Hypothalamus (tissue), 51 donors: ENCODE measurements at places on chromosomes 12 and 14.

DNA sequence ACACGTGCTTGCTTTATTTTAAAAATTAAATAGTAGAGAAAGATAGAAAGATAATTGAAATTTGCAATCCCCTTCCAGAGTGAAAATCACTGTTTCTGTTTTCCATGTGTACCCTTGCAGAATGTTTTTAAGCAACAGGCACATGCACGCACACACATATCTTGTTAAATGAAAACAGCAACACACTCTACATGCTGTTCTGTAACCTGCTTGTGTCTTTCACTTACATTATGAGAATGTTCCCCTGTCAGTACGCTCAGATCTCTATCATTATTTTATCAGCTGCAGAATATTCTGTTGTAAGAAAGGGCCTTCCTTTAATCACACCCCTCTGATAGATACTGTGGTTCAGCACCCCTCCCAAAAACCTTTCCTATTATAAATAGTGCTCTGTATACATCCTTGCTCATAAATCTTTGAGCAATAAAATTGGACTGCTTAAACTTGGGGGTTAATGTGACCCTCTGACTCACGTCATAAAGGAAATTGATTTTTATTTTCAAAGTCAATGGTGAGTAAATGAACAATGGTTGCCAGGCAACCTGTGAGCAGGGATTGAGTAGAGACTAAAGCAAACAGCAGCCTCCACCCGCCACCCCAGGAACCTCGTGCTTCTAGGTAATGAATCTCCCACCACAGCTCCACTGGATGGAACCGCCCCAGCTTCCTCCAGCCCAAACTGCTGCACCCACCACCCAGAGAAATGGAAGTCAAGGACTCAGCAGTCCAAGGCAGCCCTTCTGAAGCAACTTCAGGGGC lies 31.9 kb upstream of the CHGA start:
- no peak for DNase-seq

- no peak for DNase-seq
Measured at GRCh38 chr14:57987596-57988300, 121.9 kb upstream of the SLC35F4 start.

DNA sequence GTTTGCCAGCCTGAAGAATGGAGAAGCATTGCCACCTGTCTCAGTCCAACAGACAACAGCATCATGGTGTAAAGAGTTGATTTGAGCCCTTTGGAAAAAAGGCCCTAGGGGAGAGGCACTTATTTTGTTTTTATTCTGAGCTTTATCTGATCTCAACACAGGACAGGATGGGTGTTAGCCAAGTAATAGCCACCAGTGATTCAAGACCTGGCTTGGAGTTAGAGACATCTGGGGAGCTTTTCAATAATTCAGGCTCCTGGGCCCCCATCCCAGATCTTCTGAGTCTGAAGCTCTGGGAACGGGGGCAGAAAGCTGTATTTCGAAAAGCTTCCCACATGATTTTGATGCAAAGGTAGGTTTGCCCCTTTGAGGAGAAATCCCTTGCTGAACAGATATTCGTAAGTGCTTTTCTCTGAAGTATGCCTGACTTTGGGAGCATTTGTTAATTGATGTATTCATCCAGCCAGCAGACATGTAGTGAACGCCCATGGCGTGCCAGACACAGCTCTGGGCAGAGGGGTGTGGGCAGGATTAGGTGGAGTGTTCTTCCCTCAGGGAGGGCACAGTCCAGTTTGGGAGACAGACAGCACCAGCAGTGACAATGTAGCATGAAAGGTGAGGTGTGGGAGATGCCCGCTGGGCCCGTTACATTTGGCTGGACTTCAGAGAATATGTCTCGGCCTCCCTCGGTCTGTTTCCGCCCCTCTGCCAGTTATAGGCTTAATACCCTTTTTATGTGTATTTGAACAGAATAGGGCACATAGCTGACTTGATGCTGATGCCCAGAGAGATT lies 72.5 kb downstream of the TSPAN9 start:
- no peak for DNase-seq

- DNase-seq, result no peak
Measured at GRCh38 chr14:70856851-70857495, 47.7 kb upstream of the MAP3K9 start.

DNA sequence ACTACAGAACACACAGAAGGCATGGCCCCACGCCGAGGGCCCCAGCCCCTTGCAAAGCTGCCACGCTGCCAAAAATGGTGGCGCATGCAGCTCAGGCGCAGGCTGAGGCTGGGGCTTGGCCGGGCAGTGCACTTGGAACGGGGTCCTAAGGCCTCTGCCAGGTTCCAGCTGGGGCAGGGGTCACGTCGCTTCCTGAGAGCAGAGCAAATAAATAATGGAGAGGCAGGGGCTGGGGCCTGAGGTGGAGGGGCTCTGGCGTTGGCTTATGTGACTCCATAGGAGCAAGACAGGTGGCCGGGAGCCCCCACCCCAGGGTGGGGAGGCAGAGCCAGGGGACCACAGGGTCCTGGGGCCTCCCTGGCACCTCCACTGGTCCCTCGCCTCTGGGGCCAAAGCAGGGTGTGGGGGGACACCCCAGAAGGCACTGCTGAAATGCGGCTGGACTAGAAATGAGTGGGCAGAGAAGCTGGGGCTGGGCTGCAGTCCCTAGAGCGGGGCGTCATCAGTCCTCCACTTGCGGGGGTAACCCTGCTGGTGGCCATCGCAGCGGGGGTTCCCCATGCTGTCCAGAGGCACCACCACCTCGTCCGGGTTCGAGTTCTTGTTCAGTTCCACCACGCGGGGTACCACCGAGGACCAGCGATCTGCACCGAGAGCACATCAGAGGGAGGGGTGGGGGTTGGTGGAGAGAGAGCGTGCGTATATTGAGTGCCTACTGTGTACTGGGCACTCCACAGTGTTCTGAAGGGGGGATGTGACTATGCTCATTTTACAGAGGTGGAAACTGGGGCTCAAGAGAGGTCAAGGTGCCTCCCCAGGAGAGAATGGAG lies 49.8 kb downstream of the TRPV4 start:
- DNase-seq, result no peak

- DNase-seq, result no peak
Measured at GRCh38 chr14:69693145-69693544, 73.8 kb upstream of the SRSF5 start.

- DNase-seq, result no peak
Measured at GRCh38 chr14:38122241-38122640, 85.5 kb upstream of the SSTR1 start.

DNA sequence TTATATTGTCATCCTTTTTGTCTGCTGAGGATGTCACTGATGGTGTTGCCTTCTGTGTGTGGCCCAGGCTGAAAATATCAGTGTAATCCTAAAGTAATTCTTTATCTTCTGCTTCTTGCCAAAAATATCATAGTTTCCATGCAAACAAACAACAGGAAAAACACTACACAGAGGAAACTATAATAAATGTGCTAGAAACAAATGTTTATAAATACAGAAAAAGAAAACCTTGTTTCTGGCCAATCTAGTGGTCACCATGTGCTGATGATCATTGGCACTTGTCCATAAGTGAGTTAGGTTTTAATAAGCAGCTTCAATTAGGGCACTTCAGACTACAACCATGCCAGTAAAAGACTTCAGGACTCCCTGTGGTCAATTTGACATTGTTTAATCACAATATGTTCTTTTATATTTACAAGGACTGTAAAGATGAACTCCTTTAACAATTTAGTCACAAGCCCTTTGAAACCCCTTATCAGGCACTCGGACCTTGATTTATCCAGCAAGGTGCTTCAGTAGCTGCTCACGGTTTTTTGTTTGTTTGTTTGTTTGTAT lies 124.8 kb downstream of the TMTC3 start:
- no peak for DNase-seq

- no peak for DNase-seq
Measured at GRCh38 chr12:46554460-46554859, 181.9 kb upstream of the SLC38A2 start.

- no peak for DNase-seq
Measured at GRCh38 chr12:111424189-111424792, 18.6 kb downstream of the SH2B3 start.

DNA sequence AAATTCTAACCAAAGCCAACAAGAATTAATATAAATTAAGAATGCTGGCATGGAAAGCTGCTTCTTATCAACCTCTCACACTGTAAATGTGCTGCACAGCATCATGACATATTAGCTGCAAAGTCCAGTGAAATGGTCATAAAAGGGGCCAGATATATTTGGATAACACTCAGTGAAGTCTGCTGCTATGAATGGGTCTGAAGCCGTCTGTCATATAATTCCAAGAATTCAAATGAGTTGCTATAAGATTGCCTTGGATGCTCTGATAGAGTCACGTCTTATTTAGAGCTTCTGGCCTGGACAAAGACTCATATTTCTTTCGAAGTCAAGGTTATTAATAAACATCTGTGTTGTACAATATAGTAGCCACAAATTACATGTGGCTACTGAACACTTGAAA lies 54.3 kb upstream of the OVCH1 start:
- DNase-seq, result no peak

GRCh38 chr14:58793131-58793740 lies 155.5 kb downstream of the DACT1 start:
- no peak for DNase-seq

GRCh38 chr12:108696111-108696995 lies 35.0 kb downstream of the CORO1C start:
- no peak for DNase-seq

GRCh38 chr12:41242603-41243002 lies 54.5 kb downstream of the PDZRN4 start:
- DNase-seq, result no peak

DNA sequence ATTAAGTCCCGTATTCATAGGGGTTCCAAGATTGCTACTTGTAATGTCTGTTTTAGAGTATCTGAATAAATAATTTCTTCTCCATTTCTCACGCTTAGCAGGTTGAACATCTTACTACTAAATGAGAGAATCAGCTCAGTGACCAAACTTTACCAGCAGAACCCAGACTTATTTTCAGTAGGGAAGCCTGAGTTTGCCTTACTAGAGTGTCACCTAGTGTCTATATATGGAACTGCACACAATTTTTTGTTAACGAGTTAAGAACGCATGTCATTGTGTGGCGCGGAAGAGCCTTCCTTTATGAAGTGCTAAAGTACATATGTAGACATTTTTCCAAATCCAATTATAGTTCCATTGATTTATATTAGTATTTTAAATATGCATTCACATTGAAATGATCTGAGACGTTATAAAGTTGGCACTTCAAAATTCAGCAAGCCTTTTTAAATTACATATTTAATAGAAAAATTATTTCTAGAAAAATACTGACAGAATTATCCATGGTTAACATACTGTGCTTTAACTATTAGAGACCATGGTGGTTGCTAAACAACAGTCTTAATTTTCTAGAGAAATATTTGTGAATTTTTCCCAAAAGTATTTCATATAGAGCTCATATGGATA lies 88.3 kb downstream of the RPS29 start:
- no peak for DNase-seq

GRCh38 chr12:25546318-25546717 lies 6.8 kb downstream of the LMNTD1 start:
- no peak for DNase-seq

DNA sequence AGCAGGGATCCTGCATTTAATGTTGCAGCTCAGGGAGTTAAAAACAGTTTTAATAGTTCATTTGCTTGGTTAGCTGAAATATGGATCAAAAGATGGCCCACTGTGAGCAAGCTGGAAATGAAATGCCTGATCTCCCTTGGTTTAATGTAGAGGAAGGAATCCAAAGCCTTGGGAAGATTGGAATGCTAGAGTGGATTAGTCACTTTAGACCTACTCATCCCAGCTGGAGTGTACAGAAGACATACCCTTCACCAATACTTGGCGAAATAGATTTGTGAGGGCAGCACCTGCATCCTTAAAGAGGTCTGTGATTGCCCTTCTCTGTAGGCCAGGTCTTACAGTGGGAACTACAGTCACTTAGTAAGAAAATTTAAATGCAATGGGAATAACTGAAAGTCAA lies 58.0 kb upstream of the KRAS start:
- DNase-seq, result no peak

- DNase-seq, result no peak
Measured at GRCh38 chr14:104109731-104110361, 24.3 kb downstream of the ASPG start.

DNA sequence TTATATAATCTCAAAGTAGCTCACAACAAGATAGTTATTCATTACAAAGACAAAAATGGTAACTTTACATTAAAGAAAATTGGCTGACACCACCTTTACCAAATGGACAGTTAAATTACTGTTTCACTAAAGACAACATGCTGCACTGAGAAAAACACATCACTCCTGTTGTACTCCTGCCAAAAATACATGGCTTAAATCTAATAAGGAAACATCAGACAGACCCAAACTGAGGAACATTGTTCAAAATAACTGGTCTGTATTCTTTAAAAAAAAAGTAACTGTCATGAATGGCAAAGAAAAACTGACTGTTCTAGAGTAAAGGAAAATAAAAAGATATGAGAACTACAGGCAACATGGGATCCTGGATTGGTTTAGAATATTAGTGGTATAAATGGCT lies 151.3 kb upstream of the DCN start:
- no peak for DNase-seq

DNA sequence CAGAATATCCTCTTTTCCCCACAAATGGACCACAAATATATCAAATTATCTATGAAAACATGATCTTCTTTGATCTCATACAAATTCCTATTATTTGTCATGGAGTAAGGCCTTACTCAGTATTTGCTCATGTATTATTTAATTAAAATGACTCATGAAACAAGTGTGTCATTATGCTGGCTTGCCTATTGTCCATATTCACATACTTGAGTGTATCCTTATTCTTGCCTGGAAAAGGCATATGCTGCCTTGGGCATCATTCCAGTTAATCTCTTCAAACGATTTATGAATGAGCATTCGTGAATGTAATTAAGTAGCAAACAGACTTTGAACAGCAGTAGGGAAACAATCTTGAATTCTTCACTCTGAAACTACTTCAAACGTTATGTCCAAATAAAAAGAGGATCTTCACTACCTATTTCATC lies 22.6 kb upstream of the SNRPF start:
- DNase-seq, result no peak

GRCh38 chr12:26803552-26803951 lies 29.4 kb downstream of the ITPR2 start:
- DNase-seq, result no peak

- DNase-seq, result no peak
Measured at GRCh38 chr12:108799401-108800243, 57.8 kb downstream of the SSH1 start.

- DNase-seq, result no peak
Measured at GRCh38 chr12:95173392-95174251, 43.6 kb downstream of the FGD6 start.

DNA sequence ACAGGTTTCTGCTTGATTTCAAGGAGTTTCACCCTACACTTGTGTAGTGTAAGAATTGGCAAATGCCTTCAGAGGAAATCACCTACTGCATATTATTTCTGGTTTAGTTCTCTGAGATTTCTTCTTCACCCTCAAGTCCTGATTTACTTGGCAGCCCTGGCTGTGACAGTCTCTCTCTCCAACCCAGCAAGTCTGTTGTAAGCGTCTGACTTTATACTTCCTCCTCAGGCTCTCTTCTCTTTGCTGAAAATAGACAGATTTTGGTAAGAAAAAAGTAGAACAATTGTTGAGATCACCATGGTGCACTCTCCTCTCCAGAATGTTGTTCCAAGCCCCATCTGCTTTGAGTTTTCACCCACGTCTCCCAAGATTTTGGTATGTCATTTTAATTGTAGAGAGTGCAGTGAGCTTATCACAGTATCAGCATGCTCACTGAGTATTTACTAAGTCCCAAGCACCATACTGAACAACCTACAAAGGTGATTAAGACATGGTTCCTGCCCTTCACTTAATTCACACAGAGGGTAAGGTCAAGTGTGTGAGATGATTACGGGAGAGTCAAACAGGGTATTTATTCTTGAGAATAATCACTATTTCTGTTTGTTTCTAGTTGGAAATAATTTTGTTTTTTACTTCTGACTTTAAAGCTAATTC lies 148.7 kb downstream of the MDGA2 start:
- no peak for DNase-seq

- DNase-seq, result no peak
Measured at GRCh38 chr12:4932576-4932975, 22.9 kb downstream of the KCNA1 start.
